Epithelial cell of proximal tubule (primary cell): ENCODE measurements at places on chromosomes 4 and X. TPM values are rescaled to one million over a fixed set of nuclear protein-coding genes. Genes with fewer than 3 reads are reported as not detected.

The BGN gene
- total RNA-seq: 0.69 TPM in 1 of 2 replicates, not detected in the other

The GYG2 gene
- total RNA-seq: 0.75 and 1.0 TPM in 2 replicates

The SLITRK4 gene
- 1.7 and 4.8 TPM in 2 replicates for total RNA-seq

- DNase-seq: no peak
Observed at GRCh38 chr4:103591841-103592240, 127.9 kb downstream of the TACR3 start.

GRCh38 chr4:142406917-142407501, 439.1 kb downstream of the INPP4B start:
- no peak for DNase-seq

GRCh38 chr4:22522206-22522605, 6.3 kb upstream of the ADGRA3 start:
- DNase-seq: no peak

DNA sequence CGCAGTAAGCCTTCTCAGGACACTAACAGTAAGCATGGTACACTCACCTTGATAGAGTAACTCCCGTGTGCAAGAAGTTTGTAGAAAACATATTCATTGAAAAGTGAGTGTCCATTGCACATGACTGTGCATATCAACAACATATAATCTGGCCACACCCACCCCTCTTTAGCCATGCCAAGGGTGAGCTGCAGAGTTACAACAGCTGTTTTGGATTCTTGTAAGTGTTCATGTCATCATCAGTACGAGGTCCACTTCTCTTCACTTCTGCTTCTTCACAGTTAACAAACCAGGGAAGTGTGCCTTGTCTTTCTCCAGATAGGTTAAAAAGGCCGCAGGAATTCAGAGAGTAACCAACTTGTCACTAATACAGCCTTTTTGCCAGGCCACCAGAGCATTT, 116.6 kb downstream of the IRF2 start:
- DNase-seq: no peak

DNA sequence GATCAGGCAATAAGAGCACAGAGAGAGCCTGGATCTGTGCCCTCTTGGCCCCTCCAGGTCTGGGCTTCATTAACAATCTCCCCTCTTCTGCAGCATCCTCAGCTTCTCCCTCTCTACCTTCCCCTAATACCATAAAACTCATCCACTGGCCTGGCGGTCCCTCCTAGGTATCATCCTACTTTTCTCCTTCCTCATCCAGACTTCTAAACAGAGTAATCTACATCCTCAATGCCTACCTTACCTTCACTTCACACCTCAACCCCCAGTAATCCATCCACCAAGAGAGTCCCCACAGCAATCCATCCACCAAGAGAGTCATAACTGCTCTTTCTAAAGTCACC, 17.0 kb downstream of the FGFBP1 start:
- DNase-seq: no peak

DNA sequence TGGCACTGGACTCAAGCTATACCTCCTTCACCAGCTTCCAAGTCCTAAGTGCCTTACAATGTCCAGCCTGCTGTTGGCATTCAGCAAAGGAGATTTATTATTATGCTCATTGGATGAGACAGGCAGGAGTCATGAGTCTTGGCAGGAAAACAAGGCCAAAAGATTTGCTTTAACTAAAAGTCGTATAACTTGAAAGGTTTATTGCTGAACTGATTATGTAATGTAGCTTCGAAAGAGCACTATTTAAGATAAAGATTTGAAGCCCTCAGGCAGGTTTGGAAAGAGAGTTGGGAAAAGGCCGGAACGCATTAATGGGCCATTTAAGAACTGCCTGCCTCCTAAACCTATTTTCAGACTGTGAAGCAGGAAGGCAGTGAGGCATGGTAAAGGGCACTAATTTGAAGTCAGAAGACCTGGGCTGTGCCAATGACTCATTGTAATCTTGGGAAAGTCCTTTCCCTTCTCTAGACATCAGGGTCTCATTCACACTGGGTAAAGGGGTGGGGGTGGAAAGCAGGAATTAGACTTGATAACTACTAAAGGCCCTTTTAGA, 280.5 kb upstream of the EDA2R start:
- peak; percentile 67 for DNase-seq

DNA sequence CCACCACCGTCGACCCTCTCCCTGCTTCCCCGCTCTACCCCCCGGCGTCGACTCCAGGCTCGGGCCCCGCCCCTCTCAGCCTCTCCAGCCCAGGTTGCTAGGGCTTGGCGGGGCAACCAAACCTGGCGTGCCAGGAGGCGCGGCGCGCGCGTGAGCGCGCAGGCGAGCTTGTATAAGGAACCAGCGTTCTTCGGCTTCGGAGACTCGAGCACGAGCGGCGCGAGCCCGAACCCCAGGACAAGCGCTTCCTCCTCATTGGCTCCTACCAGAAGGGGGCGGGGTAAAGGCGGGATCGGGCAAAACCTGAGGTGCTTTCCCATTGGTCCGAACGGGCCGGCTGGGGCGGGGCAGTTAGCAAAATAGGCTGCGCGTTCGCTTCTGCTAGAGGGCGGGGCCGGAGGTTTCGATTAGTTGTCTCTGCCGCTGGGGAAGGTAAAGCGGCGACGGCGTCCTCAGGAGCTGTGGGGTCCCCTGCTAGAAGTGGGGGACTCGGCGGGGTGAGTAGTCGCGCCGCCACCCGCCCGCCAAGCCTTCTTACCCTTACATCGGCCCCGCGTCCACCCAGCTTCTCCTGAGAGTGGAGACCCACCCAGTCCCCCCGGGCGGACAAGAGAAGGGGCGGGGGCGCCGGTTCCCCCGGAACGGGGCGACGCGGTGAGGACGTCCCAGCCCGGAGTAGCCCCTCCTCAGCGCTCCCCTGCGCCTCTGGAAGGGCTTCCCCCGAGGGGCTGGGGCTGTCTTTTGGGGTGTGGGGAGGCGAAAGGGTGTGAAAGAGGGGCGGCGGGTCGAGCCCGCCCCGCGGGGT, at the start of gene CDKL5:
Gene CDKL5, plus strand, starts transcription at position 410 of the 805 bp plus-strand sequence. CDS start 81,489 bp downstream, outside the sequence.
- peak; percentile 63 for DNase-seq

DNA sequence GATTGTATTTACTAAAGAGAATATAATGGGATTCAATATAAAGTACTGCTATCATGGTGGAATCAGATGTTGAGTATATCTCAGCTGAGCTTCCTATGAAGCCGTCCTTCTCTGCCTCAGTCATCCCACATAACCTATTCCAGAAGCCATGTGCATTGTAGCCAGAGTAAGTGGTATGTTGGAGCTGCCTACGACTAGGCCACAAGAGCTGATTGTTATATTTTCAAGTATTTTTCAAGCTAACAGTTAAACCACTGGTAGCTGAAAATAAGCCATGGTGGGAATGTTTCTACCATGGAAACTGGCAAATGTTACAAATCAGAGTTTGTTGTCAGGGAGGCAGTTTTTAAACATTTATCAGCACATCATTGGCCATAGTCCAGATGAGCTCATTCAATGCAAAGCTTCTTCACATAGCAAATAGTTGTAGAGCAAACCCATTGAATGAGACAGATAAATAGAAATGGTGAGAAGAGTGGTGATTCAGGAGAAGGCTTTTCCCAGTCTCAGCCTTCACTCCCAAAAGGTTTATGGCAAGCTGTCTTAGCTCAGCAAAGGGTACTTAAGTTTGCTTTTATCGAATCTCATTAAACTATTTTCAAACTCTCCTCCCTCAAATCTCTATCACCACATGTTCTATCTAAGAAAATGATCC, 436.4 kb downstream of the PCDH19 start:
- no peak for DNase-seq

DNA sequence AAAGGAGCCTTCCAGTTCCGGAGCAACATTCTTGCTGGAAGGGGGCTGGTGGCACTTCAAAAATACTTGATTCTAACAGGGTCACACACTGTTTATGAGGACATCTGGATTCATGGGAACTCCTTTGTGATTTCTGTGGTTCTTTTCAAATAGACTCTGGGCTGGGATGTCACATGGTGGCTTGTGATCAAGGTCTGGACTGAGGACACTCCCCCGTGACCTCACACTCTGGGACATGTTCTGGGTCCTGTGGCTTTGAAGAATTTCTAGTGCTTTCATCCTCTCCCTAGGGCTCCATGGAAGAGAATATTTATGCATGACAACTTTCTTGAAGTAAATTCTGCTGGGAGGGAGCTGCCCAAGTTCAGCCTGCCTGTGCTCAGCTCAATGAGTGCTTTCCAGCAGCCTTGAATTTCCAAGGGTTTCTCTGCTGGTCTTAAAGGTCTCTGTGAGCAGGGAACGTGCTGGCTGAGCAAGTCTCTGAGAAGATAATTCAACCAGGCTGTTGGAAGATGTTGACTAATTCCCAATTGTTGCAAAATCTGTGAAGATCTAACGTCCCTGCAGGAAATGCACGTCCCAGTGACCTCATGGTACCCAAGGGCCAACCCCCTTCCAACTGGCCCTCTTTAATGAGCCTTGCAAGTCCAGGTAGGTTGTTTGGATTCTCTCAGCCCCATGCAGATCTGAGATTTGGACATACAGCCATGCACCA, 36.3 kb downstream of the GPR143 start:
- DNase-seq: no peak
